ENCODE measurements at places on chromosomes 13 and 19. TPM values are rescaled to one million over a fixed set of nuclear protein-coding genes. Genes with fewer than 3 reads are reported as not detected.

GRCh38 chr13:77565635-77566034 lies 30.1 kb downstream of the SCEL start:
- no peak overlapping the region for H3K27ac ChIP-seq
- DNase-seq: no peak
- H3K36me3 ChIP-seq: no peaks in the 10 kb centered on the region
- no peak overlapping the region for H3K4me3 ChIP-seq

- H3K27ac ChIP-seq: no peak overlapping the region
- no peak overlapping the region for H3K4me3 ChIP-seq
- H3K27me3 ChIP-seq: no peaks in the 10 kb centered on the region
Observed at GRCh38 chr19:3692141-3693024, 7.9 kb downstream of the PIP5K1C start.

DNA sequence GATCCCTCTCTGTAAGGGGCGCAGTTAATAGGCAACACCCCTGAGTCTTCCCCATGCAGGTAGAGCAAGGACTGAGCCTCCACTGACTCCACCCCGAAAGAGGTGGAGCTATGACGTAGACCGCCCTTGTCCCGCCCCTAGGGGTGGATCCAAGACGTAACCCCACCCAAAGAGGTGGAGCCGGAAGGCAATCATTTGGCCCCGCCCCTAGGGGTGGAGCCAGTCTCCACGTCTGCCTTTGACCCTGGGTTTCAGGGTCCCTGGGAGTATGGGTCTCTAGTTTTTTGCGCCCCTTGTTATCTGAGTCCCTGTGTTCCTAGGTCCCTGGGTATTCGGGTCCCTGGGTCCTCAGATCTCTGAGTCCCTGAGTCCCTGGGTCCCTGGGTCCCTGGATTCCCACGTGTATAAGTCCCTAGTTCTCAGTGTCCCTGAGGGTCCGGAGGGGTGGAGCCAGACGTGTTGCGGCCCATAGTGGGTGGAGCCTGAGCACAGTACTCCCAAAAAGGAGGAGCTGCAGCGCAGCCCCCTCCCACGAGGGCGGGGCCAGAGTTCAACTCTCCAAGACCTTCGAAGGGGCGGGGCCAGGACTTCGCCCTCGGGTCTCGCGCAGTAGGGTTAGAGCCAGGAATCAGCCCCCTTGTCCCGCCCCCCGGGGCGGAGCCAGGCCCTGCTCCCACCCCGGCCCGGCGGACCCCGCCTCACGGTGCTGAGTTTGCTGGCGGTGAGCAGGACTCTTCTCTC lies 5.3 kb downstream of the DENND1C start:
- peak overlapping the region; percentile 86 for H3K4me3 ChIP-seq
- H3K27me3 ChIP-seq: peaks cover 26% of the 10 kb centered on the region
- DNase-seq: peak; percentile 85
- no peaks in the 10 kb centered on the region for H3K4me1 ChIP-seq

DNA sequence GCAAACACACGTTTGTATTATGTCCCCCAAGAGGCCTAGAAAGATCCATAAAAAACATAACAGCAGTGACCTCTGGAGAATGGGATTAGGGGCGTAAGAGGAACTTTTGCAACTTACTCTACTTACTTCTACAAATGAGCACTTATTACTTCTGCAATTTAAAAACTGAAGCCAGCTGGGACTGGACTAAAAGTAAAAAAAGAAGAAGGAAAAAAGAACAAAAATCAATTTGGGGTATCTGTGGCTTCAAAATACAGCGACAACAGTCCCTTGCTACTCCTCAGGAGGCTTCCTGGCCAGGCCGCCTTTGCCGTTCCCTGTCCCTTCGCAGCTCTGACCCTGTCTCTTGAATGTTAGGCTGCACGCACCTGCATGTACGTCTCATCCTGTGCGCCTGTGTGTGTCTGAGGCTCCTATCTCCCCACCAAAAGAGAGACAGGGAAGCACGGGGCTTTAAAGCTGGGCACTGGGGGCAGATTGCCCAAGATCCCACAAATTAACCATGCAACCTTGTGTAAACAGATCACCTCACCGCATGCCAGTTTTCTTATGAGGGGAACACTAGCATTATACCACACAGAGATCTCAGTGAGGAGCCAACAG lies 12.1 kb upstream of the FKRP start:
- DNase-seq: no peak
- no peak overlapping the region for H3K27ac ChIP-seq
- H3K27me3 ChIP-seq: no peaks in the 10 kb centered on the region
- peaks cover 11% of the 10 kb centered on the region for H3K36me3 ChIP-seq
- no peak overlapping the region for H3K4me3 ChIP-seq

GRCh38 chr19:4329858-4330257 lies 8.8 kb downstream of the STAP2 start:
- DNase-seq: no peak
- no peak overlapping the region for H3K27ac ChIP-seq
- H3K27me3 ChIP-seq: peaks cover 4% of the 10 kb centered on the region
- H3K36me3 ChIP-seq: peaks cover 4% of the 10 kb centered on the region

GRCh38 chr13:21516805-21517204 lies 57.7 kb upstream of the ZDHHC20 start:
- no peak overlapping the region for H3K27ac ChIP-seq
- H3K4me1 ChIP-seq: no peaks in the 10 kb centered on the region
- H3K27me3 ChIP-seq: no peaks in the 10 kb centered on the region
- peaks cover 25% of the 10 kb centered on the region for H3K36me3 ChIP-seq
- DNase-seq: no peak
- no peak overlapping the region for H3K4me3 ChIP-seq

DNA sequence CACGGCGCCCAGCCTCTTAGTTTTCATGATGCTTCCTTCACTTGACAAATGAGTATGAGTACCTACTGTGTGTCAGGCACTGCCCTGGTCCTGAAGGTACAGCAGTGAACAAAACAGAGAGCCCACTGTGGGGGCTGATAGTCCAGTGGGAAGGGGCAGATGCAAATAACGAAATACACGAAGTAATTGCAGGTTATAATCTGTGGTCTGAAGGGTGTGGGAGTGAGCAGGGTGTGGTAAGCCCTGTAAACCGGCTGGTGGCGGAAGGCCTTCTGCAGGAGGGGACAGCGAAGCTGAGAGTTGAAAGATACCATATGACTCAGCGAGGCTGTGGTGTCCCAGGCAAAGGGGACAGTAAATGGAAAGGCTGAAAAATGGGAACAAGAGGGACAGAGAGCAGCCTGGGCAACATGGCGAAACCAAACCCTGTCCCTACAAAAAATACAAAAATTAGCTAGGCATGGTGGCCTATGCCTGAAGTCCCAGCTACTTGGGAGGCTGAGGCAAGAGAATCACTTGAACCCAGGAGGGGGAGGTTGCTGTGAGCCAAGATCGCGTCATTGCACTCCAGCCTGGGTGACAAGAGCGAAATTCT lies 60.5 kb downstream of the MAP4K1 start:
- H3K36me3 ChIP-seq: no peaks in the 10 kb centered on the region
- H3K4me3 ChIP-seq: no peak overlapping the region
- no peak for DNase-seq
- H3K27me3 ChIP-seq: peaks cover 5% of the 10 kb centered on the region
- no peak overlapping the region for H3K27ac ChIP-seq

GRCh38 chr13:103100830-103101229 lies 34.6 kb upstream of the SLC10A2 start:
- H3K27me3 ChIP-seq: no peaks in the 10 kb centered on the region
- peaks cover 16% of the 10 kb centered on the region for H3K4me1 ChIP-seq
- DNase-seq: no peak

DNA sequence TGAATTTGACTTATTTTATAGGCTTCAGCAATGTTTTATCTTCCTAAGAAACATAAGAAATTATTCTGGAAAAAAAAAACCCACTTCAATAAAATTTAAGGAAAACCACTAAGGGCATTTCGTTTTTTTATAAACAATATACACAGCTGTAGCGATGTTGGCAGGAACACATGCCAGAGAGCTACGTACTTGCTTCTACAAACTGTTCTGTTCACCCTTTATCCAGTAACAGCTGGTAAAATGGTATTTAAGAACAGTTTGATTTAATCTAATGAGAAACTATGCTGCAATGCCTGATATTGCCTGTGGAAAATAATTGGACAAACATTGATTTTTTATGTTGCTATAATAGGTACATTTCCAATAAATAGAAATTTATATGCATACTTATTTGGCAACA lies 137.2 kb upstream of the DACH1 start:
- no peaks in the 10 kb centered on the region for H3K36me3 ChIP-seq
- H3K4me1 ChIP-seq: no peaks in the 10 kb centered on the region
- H3K4me3 ChIP-seq: no peak overlapping the region
- DNase-seq: no peak
- no peaks in the 10 kb centered on the region for H3K27me3 ChIP-seq

The SPIB gene
- total RNA-seq: 3.0 TPM

The CBY2 gene
- not detected for total RNA-seq

Measured in type B pancreatic cell (in vitro differentiated cells).